Effector CD4-positive, alpha-beta T cell (primary cell): ENCODE measurements at places on chromosomes 5 and 9.

- no peak for DNase-seq
These were observed 94.3 kb downstream of the RPS23 start for GRCh38 chr5:82183828-82184227.

- DNase-seq, result no peak
These were observed 80.1 kb downstream of the MACROH2A1 start for GRCh38 chr5:135318924-135319323.

- no peak for DNase-seq
These were observed 28.1 kb downstream of the SLIT3 start for GRCh38 chr5:169272731-169273427.

DNA sequence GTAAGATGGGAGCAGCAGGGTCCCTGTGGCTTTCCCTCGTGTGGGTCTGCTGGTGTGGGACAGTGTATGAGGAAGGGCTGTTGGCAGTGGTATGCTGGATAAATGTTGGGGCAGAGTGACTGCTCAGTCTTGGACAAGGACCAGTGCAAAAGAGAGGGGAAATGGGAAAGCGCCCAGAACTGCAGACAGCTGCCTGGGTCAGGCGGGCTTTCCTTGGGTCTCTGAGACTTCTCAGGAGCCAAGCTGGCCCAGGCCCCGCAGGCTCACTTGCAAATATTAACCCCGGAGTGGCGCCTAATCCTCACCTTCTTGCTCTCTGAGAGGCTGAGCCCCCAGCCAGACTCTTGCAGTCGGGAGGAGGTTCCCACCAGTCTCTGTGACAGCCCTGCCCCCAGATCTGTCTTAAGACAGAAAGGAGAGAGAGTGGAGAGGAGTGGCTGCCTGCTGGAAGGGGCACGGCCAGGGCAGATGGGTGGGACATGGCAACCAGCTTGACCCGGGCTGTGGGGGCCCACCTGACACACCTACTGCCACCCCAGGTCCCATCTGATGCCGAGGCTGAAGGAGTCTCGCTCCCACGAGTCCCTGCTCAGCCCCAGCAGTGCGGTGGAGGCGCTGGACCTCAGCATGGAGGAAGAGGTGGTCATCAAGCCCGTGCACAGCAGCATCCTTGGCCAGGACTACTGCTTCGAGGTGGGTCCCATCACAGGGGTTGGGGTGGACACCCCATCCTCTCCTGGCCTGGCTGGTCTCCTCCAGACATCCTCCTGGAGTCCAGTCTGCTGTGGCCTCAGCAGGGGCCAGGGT, 105.2 kb downstream of the DAB2IP start:
- DNase-seq, result no peak

- DNase-seq, result no peak
These were observed 57.4 kb downstream of the GCNT1 start for GRCh38 chr9:76516350-76516749.
